AML-193 (cell line): ENCODE measurements at places on chromosomes 12 and 14.

- no peak for DNase-seq
Measured at GRCh38 chr14:61406198-61406597, 84.8 kb downstream of the PRKCH start.

DNA sequence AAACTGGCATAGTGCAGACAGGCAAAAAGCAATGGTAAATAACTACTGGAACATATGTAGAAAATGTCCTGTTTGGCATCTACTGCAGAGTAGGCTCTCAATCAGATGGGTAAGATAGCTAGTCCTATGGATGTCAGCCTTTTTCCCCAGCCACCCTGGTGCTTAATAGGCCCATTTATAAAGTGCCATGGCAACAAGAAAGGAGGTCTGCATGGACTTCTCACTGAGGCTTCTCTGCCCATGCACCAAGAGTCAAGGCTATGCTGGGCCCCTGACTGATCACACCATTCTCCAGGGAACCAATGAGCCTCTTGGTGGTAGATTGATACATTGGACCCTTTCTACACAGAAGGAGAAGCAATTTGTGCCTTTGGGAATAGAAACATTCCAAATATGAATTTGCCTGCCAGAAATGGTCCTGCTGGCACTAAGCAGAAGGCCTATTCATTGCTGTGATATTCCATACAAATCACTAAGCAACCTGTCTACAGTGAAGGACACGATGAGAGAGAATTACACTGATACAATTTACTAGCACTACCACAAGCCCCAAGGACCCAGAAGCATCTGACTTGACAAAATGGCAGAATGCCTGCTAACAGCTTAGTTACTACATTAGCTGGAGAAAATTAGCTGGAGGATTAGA lies 43.8 kb downstream of the RESF1 start:
- DNase-seq = no peak

DNA sequence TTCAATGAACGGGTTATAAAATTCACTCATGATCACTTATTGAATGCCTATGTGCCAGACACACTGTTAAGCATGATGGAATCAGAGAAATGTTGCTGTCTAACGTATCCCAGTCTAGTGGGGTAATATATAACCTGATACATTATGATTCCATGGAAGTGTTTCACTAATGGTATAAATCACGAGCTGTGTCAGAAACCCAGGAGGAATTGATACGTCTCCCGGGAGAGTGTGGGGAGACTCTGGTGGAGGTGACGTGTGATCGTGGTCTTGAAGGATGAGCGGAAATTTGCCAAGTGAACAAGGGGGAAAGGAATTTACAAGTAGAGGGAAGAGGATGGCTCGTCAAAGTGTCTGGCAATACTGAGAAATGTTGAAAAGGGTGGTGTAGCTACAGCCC lies 26.5 kb downstream of the MANSC1 start:
- DNase-seq = no peak

DNA sequence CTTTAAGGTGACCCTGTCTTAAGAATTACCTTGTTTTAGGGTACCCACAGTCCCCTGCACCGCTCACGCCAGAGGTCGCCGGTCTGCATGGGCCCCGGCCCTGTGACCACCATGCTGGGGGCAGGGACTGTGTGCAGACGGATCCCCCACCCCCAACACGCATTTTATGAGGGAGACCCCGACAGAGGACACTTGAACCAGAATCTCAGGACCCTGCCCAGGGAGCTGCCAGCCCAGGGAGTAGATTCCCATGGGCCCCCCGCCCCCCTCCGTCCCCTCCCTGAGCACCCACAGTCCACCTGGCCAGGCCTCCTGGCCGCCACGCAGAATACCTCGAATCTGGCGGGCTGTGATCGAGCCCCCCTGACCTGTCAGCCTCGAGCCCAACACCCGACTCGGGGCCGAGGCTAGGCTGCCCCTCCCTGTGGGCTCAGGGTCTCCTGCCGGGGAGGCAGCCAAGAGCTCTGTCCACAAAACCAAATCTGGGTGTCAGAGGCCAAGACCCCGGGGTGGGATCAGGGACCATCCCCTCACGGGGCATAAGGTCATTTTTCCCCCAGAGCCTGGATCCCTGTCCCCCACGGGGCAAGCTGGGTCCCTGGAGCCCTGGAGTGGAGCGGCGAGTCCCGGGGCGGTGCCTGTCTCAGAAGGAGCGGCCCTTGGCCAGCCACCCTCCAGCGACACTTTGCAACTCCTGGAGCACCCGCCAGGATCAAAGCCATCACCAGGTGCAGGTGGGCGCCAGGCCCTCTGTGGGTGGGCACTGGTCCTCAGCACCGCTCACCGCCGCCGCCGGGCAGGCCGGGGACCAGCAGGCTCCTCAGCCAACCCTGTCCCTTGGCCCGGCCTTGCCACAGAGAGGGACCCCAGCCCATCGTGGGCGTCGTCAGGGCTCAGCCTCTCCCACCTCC lies 155.8 kb upstream of the PKP2 start:
- DNase-seq = no peak

DNA sequence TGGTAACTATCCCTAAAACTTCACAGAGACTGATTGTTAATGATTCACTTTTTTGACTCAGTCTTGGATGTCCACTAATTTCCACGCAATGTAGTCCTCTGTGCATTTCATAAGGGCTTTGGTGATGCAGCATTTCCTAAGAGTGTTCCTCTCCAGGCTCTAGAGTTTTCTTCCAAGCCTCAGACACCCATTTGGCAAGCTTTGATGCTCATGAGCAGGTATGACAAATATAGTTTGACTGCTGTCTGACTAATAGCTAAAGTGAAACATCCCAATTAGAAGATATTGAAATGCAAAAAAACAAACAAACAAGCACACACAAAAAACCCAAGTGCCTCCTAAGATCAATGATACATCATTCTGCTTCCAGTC lies 1.5 kb upstream of the VAMP1 start:
- DNase-seq = no peak

DNA sequence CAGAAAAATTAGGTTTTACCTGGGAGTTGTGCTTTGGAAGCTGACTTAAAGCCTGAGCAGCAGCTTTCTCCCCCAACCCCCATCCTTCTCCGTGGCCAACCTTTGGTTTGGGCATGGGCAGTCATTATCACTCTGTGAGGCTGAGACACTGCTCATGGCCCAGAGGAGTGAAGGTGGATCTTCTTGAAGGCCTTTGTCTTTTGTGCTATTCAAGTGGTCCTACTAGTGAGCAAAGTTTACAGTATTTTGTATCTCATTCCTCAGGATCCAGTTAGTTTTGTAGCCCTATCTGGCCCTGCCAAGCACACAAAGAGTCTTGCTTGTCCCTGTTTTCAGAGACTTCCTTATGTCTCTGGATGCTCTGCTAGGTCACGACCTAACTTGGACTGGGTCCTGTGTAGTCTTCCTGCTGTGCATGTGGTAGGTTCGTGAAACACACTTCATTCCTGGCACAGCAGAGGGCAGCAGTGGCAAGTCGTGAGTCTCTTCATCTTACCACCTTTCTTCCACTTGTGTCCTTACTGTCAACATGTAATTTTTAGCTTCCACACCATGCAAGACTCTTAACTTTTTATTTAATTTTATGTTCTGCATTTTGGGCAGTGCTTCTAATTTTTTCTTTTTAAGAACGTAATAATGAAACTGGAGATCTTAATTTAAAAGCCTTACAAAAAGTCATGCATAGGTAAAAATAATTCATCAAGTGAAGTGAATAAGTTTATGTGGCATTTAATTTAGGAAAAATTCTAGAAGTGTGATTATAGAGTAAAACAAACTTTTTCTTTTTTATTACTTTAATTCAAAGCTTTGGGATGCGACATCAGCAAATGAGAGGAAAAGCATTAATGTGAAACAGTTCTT lies 53.7 kb downstream of the APAF1 start:
- DNase-seq = peak; percentile 59

- peak; percentile 17 for DNase-seq
Measured at GRCh38 chr14:74299061-74299545, 3.6 kb downstream of the ABCD4 start.

DNA sequence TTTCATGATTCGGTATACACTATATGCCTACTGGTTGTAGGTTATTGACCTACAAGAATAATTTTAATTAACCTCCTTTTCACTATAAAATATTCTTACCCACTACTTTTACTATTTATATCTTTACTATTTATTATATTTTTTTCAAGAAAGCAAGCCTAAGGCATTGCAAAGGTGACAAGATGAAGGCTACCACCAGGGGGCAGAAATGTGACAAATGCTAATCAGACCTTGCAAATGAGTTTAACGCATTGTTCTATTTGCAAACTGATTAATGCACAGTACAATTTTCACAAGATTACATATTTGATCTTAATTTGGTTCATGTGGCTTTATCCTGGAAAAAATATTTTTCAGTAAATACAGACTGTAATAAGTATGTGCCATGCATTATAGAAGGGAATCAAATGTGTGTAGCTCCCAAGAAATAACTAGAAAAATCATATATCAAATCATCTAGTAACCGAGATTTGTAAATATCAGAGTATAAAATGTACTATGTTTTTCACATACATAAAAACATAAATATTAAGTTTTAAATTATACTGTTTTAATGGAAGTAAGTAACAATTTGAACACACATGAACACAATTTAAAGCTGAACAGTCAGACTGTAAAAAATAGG lies 107.0 kb downstream of the ADAMTS20 start:
- DNase-seq = peak; percentile 50

DNA sequence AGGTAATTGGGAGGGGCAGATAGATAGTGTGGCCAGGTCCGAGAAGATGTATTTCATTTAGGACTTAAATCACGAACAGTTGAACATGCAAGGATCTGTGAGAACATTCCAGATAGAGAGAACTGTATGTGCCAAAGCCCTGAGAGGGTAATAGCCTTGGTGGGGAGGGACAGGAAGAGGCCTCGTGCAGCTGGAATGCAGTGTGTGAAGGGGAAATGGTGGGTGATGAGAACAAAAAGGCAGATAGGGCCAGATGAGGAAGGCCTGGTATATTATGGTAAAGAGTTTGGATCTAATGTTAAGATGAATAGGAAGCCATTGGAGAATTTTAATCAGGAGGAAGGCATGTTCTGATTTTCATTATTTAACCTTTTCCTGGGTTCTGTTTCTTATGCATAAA lies 136.3 kb downstream of the TPH2 start:
- DNase-seq = no peak

DNA sequence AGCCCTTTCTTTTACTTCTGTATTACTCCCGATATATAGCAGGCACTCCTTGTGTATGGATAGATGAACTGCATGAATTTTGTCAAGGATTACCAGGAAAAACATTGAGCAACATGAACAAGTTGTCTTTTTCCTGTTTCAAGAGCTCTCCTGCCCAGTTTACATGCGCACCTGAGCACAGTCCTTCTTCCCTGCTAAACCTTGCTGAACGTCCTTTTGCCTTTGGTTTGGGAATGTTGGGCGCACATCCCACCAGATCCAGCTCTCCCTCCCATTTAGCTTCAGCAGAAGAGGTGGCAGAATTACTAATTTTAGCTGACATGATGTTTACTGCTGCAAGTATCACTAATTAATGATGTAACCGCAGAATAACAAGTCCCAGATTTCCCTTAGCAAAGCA lies 121.4 kb upstream of the TMCC3 start:
- no peak for DNase-seq

GRCh38 chr12:43057566-43057965 lies 468.0 kb upstream of the PRICKLE1 start:
- no peak for DNase-seq

GRCh38 chr12:26750531-26751175 lies 82.3 kb downstream of the ITPR2 start:
- peak; percentile 9 for DNase-seq

DNA sequence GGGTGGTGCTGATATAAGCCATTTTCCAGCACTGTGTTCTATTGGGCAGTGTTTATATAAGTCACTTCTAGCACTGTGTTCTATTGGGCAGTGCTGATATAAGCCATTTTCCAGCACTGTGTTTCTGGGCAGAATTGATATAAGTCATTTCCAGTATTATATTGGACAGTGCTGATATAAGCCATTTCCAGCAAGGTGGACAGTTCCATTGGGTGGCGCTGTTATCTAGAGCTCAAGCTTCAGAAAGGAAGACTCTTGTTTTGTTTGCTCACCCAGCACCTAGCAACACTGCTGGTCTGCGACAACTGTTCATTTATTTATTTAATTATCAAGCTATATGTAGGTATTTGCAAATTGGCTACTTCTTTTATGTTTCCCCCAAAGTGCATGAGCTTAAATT lies 690.3 kb downstream of the AACS start:
- no peak for DNase-seq

- DNase-seq = no peak
Measured at GRCh38 chr12:44839785-44840184, 36.3 kb downstream of the NELL2 start.

DNA sequence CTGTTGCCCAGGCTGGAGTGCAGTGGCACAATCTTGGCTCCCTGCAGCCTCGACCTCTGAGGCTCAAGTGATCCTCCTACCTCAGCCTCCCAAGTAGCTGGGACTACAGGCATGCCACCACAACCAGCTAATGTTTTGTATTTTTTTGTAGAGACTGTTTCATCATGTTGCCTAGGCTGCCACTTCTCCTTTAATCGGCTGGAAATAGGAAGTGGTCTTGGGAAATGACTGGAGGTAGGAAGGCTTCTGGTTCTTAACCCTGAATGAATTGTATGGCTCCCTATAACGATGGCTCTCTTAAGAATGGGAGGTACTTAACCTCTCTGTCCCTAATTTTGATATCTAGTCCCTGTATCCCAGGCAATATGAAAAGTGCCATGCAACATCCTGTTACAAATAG lies 113.9 kb upstream of the USP15 start:
- peak; percentile 85 for DNase-seq

GRCh38 chr12:52826611-52827498 lies 7.3 kb downstream of the KRT79 start:
- DNase-seq = no peak

GRCh38 chr12:76687981-76688380 lies 75.9 kb upstream of the ZDHHC17 start:
- no peak for DNase-seq

DNA sequence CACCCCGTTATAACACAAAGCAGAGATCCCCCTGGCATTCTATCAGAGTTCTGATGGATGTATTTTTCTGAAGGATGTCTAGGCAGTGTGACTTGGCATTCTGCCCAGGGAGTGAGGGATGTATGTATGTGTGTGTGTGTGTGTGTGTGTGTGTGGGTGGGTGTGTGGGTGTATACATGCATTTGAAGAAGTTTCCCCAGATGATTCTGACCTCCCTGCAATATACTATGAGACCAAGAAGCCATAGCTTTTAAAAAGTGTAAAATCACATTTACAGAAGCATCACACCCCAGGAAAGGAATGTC lies 59.7 kb upstream of the NAP1L1 start:
- no peak for DNase-seq

- DNase-seq = no peak
Measured at GRCh38 chr14:90058876-90059458, 2.8 kb upstream of the KCNK13 start.

DNA sequence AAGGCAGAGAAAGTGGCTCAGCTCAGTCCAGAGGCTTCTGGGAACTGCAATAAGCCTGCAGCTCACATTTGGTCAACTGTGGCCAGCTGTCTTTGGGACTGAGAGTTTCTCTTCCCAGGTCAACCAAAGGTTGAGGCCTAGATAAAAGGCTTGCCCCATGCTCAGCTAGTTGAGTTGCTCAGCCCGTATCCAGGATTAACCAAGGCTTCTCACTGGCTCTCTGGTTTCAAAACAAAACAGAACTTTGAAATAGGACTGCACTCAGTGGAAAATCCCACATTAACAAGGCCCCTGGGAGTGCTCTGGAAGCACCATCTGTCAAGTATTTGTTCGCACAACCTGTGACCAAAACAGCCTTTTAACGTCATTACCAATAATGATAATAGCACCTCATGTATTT lies 40.3 kb upstream of the NUAK1 start:
- no peak for DNase-seq
